ENCODE measurements at places on chromosomes 7 and 10. TPM values are rescaled to one million over a fixed set of nuclear protein-coding genes. Genes with fewer than 3 reads are reported as not detected.

DNA sequence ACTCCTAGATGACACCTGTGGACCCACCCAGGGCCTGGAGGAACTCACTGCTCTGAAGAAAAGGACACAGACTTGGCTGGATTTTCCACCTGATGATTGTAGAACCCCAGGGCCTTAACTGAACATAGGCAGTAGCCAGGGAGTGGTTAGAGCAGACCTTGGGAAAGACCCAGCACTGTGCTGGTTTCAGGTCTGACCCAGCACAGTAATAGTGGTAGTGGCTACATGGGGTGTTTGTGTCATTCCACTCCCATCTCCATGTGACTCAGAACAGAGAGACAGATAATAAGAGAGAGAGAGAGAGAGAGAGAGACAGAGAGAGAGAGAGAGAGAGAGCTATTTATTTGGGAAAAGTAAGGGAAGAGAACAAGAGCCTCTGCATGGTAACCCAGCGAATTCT lies 239.1 kb upstream of the MEOX2 start:
- no peak for DNase-seq

DNA sequence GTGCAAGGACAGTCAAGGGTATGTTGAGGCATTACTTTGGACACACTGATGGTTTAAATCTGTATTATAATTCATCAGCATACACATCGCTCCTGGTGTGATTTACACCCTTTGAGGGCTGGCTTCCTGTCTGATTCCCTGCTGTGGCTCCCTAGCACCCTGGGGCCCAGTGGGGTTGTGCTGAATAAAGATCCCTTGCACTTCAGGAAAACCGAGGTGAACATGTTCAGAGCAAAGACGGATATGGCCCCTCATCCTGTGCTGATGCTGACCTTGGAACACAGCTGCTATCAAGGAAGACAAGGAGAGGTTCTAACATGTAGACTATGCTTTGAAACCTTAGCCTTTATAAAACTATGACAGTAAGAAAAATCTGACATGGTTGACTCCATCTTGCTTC lies 84.6 kb upstream of the UNC5B start:
- DNase-seq: no peak

DNA sequence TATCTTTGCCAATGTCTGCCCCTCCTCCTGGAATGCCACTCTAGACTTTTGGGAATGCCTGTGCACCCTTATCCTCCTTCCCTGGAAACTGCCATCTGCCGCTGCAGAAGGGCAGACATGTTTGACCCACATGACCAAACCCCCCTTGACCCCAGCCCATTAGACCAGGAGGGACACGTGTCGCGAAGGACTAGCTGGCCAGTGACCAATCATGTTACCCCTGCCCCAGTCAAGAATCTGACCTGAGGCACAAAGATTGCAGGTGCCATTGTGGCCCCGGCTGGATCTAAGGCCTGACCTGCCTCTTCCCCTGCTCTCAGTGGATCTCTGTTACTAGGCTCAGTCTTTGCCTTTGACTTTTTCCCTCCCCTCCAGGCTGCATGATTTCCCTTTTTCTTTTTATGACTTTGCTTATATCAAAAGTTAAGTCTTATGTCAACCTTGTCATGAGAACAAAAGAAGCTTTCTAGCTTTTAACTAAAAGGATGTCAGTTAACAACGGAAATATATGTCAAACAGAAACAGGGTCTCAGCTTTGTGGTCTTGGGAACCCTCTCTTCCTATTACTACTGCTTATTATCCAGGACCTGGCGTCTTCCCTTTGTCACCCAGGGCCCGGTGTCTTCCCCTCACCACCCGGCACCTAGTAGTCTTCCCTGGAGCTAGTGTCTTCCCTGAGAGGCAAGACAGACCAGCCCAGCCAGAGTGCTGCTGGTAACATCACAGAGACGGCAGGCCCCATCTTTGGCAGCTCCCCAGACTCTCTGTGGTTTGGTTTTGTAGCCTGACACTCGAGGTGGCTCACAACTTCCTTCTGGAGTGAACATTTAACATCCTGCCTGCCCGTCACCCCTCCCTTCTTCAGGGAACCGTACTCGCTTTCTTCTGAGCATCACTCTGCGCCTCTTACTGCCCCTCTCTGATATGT lies 24.4 kb upstream of the PPIF start:
- no peak for DNase-seq

DNA sequence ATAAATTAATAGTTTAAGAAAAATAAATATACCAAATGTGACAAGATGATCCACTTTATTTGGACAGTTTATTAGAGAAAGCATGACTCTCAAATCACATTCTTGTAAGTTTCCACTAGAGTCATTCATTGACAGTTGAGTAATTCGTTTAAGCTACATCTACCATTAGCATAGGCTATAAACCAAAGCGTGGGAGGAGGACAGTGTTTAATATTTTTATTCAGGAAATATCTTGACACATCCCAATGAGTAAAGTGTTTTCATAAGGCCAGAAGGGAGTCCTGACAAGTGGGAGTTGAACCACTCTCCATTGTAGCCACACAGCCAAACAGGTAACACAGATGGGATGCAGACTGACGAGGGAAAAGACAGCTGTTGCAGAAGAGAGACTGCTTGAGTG lies 386.5 kb upstream of the SEMA3D start:
- DNase-seq: no peak

The ACSL5 gene
- 15.0 TPM for total RNA-seq

The JCAD gene
- total RNA-seq: 1.1 TPM

The GNG11 gene
- total RNA-seq: 5.2 TPM
